ENCODE measurements at places on chromosomes 12 and 14.

GRCh38 chr12:106265116-106265515, 17.3 kb upstream of the CKAP4 start:
- DNase-seq, result no peak

DNA sequence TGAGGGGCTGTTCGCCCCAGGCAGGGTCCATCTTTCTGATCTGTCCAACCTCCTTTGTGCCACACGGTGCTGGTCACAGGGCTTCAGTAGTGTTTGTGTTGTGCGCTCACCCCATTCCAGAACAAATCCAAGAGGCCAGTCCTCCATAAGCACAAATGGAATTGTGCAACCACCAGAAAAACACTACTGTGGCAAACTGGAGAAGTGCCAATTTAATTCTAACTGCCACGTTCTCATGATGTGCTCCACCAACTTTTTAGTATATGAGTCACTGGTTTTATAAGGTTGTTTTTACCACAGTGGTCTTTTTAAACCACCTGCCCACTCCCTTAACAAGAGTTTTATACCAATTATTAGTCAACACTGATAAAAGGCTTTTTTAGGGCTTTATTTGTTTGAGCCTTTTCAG, 380.2 kb downstream of the NAV3 start:
- DNase-seq, result no peak

- DNase-seq, result no peak
Observed at GRCh38 chr12:85275374-85275773, 4.6 kb upstream of the ALX1 start.

DNA sequence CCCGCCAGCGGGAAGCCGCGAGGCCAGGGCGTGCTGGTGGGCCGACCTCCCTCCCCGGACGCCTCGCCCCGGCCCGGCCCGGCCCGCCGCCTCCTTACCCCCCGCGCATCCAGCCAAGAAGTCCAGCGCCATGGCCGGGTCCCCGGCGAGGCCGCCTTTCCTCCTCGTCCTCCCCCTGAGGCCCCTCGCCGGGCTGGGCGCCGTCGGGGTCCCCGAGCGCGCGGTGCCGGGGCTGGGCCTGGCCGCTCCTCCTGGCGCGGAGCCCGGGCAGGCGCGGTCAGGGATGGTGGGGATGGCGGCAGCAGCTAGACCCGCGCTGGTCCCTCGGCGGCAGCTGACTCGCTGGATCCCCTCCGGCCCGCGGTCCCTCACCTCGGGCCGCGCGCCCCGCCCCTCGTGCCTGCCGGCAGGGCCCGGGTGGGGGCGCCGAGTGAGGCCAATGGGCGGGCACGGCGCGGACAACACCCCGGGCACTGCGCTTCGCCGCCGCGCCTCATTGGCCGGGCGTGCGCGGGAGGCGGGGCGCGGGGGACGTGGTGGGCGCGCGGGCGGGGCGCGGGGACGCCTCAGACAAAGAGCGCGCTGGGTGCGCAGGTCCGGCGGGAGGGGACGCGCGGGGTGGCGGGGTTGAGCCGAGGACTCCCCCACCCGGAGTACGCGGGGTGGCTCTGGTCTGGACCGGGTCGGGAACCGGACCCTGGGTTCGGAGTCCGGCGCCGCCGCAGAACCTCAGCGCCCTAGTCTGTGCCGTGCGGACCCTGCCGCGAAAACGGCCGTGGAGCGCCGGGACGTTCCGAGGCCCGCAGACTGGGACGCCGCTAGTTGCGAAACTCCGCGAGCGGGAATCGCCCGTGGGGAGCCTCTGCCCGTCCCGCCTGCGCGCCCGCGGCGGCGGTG, at the start of gene SLC25A29:
TSS of gene SLC25A29 (minus strand) at position 344 of the 897 bp plus-strand sequence. CDS start at position 132, 212 bp downstream.
- DNase-seq, result peak; percentile 74

GRCh38 chr12:1839464-1839863, 19.1 kb downstream of the LRTM2 start:
- no peak for DNase-seq

DNA sequence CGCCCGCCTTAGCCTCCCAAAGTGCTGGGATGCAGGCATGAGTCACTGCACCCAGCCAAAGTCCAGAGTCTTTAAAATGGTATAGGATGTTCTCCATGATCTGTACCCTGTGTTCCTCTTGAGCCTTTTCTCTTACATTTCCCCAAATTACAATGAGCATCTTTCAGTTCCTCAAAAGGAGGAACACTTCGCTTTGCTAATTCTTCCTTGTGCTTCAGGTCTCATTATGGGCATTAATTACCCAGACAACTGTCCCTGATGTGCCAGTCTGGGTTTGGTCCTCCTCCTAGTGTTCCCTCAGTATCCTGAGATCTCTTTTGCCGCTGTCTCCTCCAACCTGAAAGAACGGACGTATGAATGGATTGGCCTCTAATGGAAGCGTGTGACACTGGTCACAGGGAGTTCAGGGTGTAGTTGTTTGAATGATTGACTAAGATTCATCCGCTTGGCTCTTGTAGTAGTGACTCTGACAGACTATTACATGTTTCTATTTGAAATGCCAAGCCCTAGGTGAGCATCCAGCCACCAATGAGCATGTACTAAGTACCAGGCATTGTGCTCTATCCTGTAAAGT, 8.2 kb downstream of the PRKCH start:
- DNase-seq, result no peak

GRCh38 chr14:87754520-87755223, 238.3 kb downstream of the GALC start:
- DNase-seq, result no peak

DNA sequence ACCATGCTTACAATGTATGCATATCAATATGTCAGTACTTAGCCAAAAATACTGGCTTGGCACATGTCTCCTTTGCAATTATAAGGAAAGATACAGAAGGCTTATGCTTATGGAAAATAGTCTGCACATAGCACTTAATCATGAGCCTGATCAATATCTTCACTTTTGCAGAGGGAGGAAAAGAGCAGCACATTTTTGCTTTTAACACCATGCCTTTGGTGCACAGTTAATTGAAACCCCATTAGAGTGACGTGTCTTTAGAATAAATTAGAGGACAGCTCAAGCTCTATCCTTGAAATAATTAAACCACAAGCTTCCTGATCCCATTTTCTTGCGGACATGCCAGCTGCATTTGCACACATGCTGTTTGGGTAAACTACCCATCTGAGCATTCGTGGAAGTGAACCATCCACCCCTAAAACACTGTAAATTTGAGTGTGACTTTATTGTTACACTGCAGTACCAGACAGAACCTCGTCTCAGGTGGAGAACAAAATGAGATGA, 839.9 kb upstream of the MGAT4C start:
- DNase-seq, result no peak

- DNase-seq, result no peak
Observed at GRCh38 chr14:59103396-59103795, 85.1 kb upstream of the DAAM1 start.

DNA sequence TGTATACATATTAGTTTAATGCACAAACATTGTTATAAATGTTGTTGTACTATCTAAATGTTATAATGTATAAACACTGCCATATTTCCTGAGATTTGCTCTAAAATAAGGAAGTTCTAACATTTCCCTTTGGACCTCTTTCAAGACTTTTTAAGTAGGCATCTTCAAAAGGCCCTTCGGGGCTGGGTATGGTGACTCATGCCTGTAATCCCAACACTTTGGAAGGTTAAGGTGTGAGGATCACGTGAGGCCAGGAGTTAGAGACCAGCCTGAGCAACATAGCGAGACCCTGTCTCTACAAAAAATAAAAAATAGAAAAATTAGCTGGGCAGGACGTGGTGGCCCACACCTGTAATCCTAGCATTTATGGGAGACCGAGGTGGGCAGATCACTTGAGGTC, 35.5 kb downstream of the FBLN5 start:
- no peak for DNase-seq

DNA sequence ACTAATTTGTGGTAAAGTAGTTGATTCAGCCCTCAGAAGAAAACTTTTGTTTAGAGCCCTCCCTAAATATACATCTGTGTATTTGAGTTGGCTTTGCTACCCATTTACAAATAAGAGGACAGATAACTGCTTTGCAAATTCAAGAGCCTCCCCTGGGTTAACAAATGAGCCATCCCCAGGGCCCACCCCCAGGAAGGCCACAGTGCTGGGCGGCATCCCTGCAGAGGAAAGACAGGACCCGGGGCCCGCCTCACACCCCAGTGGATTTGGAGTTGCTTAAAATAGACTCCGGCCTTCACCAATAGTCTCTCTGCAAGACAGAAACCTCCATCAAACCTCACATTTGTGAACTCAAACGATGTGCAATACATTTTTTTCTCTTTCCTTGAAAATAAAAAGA, 2.7 kb downstream of the FZD10 start:
- DNase-seq, result no peak

DNA sequence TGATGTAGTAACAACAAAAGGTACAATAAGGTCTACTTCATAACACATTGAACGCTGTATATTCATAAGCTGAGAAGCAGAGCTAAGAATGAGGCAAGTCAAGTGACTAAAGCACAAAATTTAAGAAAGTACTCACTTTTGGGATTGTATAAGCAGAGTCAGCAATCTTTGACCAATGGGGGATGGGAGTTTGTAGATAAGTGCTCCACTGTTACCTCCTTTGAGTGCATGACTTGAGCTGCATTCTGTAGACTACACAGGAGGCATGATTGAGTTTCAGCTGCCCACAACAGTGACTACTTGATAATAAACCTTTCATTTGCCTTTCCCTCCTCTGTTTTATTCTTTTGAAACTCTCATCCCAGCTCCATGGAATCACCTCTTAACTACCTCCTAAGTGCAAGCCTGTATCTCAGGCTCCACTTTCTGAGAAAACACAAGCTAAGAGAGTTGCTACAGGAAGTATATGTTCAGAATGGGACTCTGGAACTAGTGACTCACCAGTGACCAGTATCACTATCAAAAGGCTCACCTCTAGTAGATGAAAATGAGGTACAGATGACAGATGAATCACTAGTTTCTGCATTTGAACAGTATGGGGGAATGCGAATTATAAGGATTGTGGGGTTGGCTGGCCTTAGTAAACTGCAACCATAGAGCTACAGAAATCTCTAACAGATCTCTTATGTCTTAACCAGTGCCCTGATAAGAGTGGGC, 49.2 kb downstream of the SLC35F4 start:
- no peak for DNase-seq

- DNase-seq, result no peak
Observed at GRCh38 chr12:11162502-11162901, 8.5 kb upstream of the SMIM10L1 start.

GRCh38 chr12:537772-538171, 78.0 kb downstream of the B4GALNT3 start:
- no peak for DNase-seq

- DNase-seq, result peak; percentile 68
Observed at GRCh38 chr12:92136965-92137721, 8.5 kb downstream of the BTG1 start.

DNA sequence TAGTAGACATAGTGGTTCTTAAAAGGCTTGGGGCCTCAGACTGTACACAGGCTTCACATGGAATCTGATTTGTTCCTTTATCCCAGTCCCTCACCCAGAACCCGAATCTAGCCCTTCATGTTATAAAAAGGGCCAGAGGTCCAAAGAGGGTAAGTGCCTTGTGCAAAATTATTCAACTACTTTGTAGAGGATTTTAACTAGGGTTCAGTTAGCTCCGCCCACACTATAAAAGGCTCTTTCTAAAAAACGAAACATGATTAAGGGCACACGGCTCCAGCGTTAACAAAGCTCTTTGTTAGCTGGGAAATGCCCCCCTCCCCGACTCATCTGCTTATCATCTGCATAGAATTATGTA, 3.2 kb upstream of the SOCS2 start:
- DNase-seq, result no peak

GRCh38 chr14:84708865-84709264, 821.1 kb upstream of the FLRT2 start:
- no peak for DNase-seq

- DNase-seq, result no peak
Observed at GRCh38 chr12:52836491-52837412, 2.6 kb upstream of the KRT79 start.

DNA sequence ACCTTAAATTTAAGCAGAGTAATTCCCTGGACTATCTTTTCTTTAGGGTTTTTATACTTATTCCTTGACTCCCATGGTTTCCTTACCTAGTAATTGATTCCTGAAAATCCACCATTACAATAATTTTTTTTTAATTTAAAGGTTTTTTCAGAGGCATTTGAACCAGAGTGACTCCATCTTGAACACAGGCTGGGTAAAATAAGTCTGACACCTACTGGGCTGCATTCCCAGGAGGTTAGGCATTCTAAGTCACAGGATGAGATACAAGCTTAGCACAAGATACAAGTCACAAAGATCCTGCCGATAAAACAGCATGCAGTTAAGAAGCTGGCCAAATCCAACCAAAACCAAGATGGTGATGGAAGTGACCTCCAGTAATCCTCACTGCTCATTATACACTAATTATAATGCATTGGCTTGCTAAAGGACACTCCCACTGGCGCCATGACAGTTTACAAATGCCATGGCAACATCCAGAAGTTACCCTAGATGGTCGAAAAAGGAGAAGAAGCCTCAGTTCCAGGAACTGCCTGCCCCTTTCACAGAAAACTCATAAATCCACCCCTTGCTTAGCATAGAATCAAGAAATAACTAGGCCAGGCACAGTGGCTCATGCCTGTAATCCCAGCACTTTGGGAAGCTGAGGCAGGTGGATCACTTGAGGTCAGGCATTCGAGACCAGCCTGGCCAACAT, 53.6 kb downstream of the SLC25A21 start:
- DNase-seq, result no peak

- peak; percentile 16 for DNase-seq
Observed at GRCh38 chr12:59444932-59445331, 150.9 kb upstream of the SLC16A7 start.

- no peak for DNase-seq
Observed at GRCh38 chr12:21888276-21888863, 52.9 kb downstream of the ABCC9 start.

DNA sequence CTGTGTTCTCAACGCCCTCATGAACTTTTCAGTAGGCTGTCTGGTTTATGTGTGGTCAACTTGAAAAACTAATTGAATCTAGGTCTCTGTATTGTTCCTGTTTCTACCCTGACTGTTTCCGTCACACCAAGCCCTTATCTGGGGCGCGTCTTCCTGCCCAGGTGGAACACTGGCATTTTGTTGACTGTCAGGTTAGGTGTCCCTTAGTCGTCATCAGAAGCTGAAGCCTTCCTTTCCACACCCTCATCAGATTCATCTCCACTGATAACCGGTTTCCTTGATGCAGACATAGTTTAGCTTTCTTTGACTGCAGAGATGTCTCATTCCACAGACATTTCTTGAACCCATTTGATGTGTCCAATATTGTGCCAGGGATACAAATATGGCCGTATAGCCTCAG, 96.5 kb downstream of the DUSP16 start:
- DNase-seq, result peak; percentile 71

All from CD4-positive, alpha-beta T cell treated with Interleukin-15 for 4 hours (primary cell).